ENCODE measurements at places on chromosomes 3 and 15.

- no peak for DNase-seq
Measured at GRCh38 chr3:134033315-134033996, 3.7 kb upstream of the SLCO2A1 start.

- no peak for DNase-seq
Measured at GRCh38 chr3:101976473-101976872, 127.2 kb downstream of the NFKBIZ start.

- DNase-seq = no peak
Measured at GRCh38 chr15:78104566-78105475, 12.5 kb downstream of the SH2D7 start.

GRCh38 chr3:47227678-47228077 is 54.9 kb downstream of the KIF9 start:
- no peak for DNase-seq

GRCh38 chr3:128727485-128727884 is 1.5 kb downstream of the RAB7A start:
- no peak for DNase-seq

DNA sequence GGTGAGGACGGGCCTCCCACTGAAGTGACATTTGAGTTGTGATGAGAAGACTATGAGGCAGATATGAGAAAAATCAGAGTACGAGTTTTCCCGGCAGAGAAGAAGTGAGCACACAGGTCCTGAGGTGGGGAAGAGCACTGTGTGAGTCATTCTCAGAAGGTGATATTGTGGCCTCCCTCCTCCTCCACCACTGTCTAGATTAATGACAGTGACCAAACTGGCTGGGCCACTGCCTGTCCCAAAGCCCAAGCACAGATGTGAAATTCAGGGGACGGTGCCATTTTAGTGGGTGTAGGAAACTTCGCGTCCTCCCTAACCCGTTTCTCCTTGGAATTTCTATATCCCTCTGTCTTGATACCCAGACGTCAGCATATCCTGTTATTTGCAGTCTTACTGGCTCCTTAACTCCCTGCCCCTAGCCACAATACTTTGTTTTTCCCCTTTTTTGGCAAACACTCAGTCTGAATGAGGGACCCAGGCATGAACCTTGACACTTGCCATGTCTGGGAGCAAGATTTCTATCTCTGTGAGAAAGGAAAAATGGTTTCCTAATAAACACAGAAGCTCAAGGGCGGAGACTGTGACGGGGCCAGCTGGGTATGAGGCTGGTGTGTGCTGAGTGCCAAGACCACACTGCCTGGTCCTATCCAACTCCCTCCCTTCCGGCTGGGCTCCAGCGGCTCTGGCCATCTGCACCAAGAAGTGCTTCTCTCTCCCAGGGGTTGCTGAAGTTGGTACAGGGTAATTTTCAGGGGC is 15.2 kb downstream of the PRICKLE2 start:
- no peak for DNase-seq

- no peak for DNase-seq
Measured at GRCh38 chr3:195697582-195698324, 23.0 kb upstream of the MUC20 start.

- no peak for DNase-seq
Measured at GRCh38 chr15:89192766-89193165, 28.6 kb downstream of the RLBP1 start.

DNA sequence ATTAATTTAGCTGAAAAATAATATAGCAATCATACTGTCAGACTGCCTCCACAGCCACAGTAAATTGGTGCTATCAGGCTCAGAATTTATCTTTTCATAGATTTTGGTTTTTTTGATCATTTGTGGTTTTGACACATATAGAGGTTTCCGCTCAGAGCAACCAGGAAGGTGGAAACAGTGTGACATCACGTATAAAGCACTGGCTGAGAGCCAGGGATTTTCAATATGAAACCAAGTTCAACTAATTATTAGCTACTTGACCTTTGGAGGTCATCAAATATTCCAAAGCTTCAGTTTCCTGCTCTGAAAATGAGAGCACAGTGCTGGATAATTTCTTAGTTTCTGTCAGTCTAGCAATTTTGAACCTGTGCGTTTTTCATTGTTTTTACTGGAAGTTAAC is 433.8 kb upstream of the SUCLG2 start:
- DNase-seq = no peak

GRCh38 chr3:56810577-56811545 is 9.1 kb upstream of the ARHGEF3 start:
- DNase-seq = no peak

DNA sequence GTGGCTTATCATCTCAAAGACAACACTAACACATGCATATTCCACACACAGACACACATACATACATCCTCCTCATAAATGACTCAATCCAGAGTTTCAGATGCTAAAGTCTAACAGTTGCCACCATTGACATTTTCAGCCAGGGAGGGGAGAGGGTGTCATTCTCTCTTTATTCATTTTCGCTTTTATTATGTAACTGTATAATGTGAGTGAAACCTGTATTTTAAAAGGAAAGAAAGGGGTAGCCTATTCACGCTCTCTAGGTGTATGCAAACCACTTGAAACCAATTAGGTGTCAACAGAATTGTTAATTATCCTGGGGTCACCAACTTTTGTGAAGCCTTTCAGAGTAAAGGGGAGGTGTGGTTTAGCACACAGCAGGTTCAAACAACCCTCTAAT is 1282.9 kb downstream of the ROBO2 start:
- no peak for DNase-seq

GRCh38 chr15:90750186-90750585 is 33.0 kb downstream of the BLM start:
- DNase-seq = no peak

- DNase-seq = no peak
Measured at GRCh38 chr15:36053746-36054145, 507.8 kb upstream of the DPH6 start.

DNA sequence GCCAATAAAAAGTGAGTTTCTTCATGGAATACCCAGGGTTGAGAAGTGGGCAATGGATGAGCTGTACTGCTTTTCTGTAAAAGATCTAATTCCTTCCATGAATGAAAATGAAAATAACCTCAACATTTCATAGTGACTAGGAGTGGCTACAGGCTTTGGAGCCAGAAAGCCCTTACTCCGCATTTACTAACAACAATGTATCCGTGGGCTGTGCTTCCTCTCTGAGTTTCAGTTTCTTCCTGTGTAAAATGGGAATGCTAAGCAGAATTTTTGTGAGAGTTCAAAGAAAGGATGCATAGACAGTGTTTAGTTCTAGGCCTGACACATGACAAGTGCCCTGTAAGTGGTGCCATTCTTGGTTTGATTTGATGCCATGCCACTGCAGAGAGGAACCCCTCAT is 47.5 kb upstream of the TM4SF1 start:
- no peak for DNase-seq

- no peak for DNase-seq
Measured at GRCh38 chr3:36095238-36095637, 285.1 kb upstream of the STAC start.

DNA sequence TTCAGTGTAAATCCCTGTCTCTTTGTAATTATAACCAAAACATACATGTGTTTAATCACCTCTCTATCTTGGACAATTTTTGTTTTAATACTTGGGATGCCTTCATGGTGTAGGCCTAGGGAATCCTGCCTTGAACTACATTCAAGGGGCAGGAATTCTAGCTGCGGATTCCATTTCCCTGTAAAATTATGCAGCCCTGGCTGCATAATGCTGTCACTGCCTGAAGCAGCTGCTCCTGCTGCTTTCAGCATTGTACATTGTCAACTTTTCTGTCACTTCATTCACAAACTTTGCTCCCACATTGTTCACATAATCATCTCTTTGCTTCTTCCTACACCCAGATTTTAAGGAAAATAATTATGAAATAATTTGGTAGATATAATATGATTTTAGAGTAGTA is 638.7 kb downstream of the RBMS3 start:
- DNase-seq = no peak

GRCh38 chr3:189353988-189354889 is 182.5 kb downstream of the TPRG1 start:
- DNase-seq = no peak

- no peak for DNase-seq
Measured at GRCh38 chr15:88994286-88994685, 81.1 kb upstream of the MFGE8 start.

DNA sequence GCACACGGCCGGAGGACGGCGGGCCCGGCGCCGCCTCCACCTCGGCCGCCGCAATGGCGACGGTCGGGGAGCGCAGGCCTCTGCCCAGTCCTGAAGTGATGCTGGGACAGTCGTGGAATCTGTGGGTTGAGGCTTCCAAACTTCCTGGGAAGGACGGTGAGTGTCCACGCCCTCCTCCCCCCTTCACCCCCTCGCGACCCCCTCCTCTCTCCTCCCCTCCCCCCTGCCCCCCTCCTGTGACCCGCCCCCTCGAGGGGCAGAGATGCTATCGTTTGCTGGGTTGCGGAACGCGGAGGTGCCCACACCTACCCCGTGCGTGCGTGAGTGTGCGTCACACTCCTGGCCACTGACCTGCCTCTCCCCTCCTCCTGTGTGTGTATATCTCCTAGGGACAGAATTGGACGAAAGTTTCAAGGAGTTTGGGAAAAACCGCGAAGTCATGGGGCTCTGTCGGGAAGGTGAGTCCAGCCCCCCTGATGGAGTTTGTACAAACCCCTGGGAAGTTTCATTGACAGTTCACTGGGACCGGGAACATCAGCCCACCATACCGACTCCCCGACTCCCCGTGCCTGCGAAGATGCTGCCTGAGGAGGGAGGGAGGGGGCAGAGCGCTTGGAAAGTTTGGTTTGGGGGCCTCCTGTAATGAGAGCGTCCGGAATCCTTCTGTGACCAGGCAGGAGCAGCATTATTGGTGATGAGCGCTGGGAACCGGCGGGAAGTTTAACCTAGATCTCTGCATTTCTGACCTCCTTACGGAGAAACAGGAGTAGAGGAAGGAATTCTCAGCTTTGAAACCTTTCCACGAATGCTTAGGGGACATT is 795 bp upstream of the SCAANT1 start:
- DNase-seq = no peak

DNA sequence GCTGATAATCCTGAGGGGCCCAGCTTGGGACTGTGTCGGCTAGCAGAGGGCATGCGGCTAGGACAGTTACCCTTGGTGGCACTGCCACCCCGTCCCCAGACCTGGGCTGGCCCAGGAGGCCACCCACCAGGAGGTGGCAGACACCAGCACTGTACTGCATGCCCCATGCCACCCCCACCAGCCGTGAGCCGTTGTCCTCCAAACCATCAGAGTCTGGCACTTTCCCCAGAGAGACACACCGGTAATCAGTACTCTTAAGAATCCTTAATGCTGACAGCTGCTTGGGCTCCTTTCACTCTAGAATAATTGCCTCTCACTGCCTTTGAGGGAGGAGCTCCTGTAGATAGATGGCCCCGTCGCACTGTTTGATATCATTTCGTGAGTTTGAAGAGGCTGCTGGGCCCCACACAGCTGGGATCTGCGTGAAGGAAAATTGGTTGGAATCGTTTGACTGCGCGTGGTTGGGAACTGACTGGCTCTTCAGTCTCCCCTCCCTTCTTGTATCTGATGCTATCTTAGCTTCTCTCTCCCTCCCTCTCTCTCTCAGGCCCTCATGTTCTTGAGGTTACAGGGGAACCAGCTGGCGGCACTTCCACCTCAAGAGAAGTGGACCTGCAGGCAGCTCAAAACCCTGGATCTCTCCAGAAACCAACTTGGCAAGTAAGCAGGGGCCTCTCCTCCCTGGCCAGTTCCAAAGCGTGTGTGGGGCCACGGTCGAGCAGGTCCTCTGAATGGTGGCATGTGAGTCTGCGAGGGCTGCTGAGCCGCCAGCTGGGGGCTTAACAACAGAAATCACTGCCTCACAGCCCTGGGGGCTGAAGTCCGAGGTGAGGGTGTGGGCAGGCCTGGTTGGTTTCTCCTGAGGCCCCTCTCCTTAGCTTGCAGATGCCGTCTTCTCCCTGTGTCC is 94.9 kb downstream of the LRRK1 start:
- no peak for DNase-seq

- DNase-seq = no peak
Measured at GRCh38 chr3:135487261-135487660, 478.3 kb upstream of the PPP2R3A start.

- no peak for DNase-seq
Measured at GRCh38 chr3:126361211-126361610, 4.0 kb upstream of the KLF15 start.

- no peak for DNase-seq
Measured at GRCh38 chr3:126956361-126956760, 26.6 kb upstream of the PLXNA1 start.

GRCh38 chr15:52261498-52262242 is 33.9 kb downstream of the MYO5C start:
- no peak for DNase-seq

- DNase-seq = no peak
Measured at GRCh38 chr15:91099616-91099994, 452 bp upstream of the SV2B start.

DNA sequence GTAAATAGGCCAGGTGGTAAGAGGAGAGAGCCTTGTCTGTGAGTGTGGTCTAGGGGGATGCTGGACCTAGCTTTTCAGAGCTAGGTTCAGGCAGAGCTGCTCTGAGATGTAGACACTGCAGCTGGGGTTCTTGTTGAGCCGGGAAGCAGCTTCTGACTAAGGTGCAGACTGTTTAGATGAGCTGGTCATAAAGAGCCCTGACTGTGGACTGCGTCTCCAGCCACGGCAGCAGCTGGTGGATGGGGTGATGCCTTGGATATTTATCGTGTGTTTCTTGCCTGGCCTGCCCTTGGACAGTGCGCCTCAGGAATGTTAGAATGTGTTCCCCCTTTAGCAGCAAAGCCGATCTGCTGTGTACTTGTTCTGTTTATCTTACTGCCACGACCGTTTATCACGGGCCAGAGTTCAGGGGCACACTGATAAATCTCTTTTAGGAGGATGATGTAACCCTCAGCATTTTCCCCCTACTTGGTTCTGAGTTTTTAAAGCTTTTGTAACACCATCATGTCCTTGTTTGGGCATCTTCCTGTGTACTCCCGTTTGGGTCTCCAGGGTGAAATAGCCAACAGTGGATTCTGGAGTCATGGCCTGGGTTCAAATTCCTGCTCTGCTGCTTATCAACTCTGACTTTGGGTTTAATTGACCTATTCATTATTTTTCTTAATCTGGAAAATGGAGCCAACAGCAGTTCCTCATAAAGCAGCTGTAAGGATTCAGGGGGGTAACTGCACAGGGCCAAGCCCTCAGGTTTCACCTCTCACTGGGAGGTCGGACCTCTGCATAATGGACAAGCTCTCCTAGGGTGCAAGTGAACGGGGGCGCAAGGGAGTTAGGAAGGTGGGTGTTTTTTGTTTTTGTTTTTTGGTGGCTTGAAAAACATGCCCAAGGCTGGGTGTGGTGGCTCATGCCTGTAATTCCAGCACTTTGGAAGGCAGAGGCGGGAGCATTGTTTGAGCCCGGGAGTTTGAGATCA is 51.4 kb downstream of the FLNB start:
- DNase-seq = no peak

DNA sequence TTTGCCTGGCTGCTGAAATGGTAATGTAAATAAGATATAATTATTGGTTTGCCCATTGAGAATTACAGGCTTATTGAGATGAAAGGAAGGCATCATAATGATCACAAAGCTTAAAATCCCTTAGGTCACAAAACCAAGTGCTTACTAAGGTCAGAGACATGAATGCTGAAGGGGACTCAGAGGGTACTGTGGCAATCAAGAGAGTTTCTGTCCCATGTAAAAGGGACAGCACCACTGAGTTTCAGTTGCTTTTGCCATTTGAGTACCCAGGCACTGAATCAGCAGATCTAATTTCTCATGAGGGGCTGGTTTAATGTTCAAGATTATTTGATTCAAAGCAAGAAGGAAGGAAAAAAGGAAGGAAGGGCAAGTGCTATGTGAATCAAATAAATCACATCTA is 127.0 kb downstream of the PLOD2 start:
- no peak for DNase-seq

GRCh38 chr3:107323723-107324122 is 53.5 kb upstream of the CCDC54 start:
- DNase-seq = no peak

- no peak for DNase-seq
Measured at GRCh38 chr15:75924576-75924975, 20.9 kb downstream of the FBXO22 start.
